NCI-H1105 treated with DMSO at 0.1 percent for 48 hours (cell line): ENCODE measurements at places on chromosomes 7 and 10.

DNA sequence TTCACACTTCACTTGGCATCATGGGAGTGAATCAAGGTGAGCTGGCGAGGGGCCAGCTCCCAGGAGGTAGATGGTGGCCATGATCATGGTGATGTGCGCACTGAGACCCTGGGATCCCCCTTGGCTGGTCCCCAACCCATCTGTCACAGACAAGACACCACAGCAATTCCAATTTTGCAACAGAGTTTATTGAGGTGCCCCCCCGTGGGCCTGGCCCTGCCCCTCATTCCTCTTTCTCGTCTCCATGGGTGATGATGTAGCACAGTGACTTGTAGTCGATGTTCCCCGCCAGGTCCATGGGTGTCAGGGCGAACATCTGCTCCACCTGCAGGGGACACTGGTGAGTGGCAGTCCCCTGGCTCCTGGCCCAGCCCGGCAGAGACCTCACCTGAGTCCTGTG lies 2.4 kb downstream of the MYL7 start:
- DNase-seq = no peak

DNA sequence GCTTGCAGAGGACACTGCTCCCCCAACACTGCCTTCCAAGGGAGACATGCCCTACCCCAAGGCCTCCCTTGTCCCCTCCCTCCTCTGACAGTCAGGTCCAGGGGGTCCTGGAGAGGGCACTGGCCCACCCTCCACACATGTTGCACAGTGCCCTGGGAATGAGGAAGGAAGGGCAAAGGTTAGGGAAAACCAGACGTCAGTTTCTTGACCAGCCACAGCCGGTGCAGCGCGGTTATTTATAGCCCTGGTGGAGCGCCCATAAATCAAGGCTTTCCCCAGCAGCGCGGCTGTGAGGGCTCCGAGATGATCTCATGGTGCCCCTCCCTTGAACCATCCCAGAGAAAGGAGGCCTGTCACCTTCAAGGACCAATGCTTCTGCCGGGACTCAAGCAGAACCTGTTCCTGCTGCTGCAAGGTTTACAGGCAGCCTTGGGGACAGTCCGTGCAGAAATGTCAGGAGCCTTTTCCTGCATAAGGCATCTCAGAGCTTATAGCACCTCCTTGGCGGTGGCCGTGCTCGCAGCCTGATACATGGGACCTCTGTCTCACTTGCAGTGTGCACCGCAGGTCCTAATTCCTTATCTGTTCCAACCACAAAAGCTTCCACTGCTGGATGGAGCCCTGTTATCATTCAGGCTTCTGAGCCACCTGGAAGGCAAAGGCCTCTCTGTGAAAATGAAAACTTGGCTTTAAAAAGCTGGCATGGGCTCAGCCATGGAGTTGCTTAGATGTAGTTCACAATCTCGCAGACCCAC lies 127.3 kb downstream of the LHPP start:
- no peak for DNase-seq

DNA sequence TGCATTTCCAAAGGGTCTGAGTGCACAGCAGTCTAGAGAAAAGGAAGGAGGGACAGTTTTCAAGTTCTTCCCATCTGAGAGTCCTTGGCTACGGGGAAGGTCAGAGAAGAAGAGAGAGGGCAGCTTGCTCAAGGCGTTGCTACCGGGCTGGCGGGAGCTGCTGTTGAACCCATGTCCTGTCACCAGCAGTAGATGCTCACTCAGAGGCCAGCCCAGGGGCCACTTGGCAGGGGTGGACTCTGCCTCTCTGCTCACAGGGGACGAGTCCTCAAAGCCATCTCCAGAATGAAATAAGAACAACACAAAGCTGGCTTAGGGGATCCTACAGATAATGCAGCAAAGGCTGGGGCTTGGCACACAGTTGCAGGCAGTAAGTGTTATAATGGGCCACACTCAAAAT lies 231.5 kb downstream of the TNS3 start:
- DNase-seq = no peak

DNA sequence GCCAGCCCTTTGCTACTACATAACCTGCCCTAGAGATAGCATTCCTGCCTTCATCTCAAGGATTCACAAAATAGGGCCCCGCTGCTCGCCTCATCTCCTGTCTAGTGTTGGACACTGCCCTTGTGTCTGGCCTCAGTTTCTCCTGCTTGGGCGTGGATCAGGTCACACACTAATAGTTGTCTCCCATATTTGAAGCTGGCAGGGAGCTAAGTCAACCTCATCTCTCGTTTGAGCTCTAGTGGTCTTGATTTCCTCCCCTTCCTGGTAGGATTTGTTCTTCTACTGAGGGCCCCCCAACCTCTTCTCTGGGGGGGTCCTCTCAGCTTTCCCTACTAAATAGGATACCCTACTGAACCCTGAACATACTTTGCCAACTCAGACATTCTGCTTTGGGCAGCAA lies 42.2 kb downstream of the ADCYAP1R1 start:
- no peak for DNase-seq

DNA sequence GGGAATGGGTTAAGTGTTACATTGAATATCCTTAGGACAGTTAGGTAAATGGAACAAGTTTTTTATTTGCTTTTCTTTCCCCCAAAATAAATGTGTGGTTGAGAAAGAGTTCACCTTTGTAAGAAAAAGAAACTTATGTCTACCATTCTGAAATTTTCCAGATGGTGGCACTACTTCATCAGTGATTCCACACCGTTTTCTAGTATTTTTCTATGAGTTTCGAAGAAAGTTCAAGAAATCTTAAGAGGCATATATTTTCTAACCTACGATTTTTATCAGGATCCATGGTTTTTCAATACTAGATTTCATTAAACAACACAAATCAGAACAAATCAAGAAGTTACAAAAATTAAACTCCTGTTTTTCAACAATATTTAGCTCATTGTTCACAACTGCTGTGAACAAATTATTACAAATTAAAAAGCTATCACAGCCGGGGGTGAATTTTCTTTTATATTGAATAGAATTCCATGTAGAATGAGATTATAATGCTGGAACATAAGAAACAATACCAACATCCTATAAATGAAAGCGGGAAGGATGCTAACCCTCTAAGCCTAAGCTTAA lies 163.1 kb upstream of the NPVF start:
- DNase-seq = peak; percentile 46
